ENCODE measurements at places on chromosomes 3 and 15.

DNA sequence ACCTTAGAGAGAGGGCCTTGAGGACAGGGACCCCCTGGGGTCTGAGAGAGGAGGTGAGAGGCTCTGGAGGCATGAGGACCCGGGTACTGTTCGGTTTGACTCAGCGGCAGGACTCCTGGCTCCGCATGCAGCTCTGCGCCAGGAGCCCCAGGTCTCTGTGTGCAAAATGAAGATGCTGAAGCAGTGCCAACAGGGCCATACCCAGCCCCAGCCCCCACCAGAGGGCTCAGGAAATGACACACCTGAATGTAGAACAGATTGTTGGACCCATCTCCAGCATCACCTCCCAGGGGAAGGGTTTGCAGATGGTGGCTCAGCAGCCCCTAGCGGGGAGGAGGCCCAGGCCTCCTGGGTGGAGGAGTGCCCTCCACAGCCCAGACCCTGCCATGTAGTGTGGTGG is 30.2 kb downstream of the EPHB3 start:
- no peak for DNase-seq

DNA sequence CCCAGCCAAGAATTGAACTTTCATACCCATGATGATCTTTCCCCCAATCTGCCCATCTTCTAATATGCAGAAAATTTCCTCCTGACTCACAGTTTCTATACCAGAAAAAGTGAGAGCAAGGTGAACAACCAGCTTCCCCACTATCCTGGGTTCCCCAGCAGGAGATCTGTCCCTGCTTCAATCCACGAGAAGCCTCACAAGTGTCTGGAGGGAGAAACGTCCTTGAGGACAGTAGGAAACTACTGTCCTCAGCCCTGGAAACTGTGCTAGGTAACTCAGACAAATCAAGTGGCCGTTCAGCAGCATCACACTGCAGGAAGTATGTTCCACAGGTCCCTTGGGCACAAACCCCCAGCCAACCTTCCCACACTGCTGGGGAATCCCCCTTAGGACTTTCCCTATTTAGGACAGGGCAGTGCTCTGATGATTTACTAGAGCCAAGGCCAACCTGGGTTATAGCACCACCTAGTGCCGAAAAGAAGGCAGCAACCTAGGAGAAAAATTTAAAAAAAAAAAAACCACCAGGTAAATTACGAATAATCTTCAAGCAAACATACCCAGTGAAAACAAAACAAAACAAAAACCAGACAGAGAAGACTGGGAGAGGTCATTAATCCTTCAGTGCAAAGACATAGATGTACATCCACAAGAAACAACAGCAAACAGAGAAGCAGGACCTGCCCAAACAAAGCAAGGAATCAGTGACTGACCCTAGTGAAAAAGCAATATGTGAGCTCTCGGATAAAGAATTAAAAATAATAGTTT is 36.0 kb downstream of the MORC1 start:
- no peak for DNase-seq

- no peak for DNase-seq
Measured at GRCh38 chr3:151548195-151548594, 87.3 kb upstream of the IGSF10 start.

DNA sequence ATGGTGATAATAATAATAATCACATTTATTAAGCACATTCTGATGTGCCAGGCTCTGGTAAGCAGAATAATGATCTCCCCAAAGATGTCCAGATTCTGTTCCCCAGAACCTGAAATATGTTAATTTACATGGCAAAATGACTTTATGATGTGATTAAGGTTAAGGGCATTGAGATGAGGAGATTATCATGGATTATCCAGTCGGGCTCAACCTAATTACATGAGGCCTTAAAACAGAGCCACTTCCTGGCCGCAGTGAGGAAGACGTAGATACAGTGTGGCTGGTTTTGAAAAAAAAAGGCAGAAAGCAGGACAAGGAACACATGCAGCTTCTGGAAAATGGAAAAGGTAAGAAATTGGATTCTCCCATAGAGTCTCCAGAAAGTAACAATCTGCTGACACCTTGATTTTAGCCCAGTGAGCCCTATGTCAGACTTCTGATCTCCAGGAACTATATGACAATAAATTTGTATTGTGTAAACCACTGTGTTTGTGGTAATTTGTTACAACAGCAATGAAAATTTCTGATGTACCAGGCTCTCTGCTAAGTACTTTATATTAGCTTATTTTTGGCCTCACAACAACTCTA is 126.7 kb downstream of the ALCAM start:
- DNase-seq, result no peak
